ENCODE measurements at places on chromosomes 11 and 22.
A peak's percentile ranks its signal among the peaks of the same experiment; 100 is the strongest.

DNA sequence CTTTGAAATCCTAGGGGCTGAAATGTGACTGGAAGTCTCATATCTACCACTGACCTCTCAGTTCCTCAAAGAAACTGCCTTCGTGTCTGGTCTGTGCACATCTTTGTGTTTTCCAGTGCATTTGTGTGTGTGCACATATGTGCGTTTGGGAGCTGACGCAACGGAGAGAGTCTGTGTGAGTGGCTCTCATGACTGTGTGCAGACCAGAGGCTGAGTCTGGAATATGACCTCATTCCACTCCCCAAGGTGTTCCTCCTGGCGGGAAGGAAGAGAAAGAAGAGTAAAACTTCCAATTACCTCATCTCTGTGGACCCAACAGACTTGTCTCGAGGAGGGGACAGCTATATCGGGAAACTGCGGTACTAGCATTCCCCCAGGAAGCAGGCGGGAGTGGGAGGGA, 16.5 kb downstream of the TUB start:
- no peak for DNase-seq

GRCh38 chr11:62918531-62918930, 2.6 kb downstream of the CHRM1 start:
- no peak for DNase-seq

GRCh38 chr22:39965748-39966147, 5.6 kb downstream of the TMA7B start:
- DNase-seq, result no peak

- DNase-seq, result no peak
Observed at GRCh38 chr11:65427691-65428577, 5.3 kb downstream of the NEAT1 start.

DNA sequence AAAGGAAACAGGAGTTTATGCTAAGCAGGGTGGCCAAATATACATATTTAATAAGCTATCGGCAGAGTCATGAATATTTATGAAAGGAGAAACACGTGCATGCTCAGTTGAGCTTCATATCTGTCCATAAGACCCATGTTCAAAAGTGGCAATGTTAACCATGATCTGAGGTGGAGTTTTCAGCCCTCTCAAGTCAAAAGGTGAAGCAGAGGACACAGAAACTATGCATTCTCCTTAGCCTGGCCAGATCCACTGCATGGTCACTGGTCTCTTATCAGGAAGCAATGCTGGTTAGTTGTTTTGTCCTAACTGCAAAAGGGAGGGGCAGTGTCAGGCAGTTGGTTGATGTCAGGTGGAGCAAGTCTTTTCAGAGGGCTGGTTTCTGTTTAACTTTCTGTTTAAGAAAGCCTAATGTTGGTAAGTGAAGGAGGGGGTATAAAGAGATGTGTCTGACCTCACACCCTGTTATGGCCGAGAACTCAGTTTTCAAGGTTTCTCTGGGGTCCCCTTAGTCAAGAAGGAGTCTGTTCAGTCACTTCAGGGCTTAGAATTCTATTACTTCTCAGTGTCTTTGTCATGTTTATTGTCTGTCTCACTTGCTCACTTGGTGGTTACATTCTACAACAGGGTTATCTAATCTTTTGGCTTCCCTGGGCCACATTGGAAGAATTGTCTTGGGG, 5.5 kb upstream of the SELENOH start:
- no peak for DNase-seq

GRCh38 chr11:57274904-57275498, 38.0 kb upstream of the APLNR start:
- no peak for DNase-seq

GRCh38 chr11:84224042-84224441, 937.9 kb upstream of the CCDC90B start:
- DNase-seq, result no peak

DNA sequence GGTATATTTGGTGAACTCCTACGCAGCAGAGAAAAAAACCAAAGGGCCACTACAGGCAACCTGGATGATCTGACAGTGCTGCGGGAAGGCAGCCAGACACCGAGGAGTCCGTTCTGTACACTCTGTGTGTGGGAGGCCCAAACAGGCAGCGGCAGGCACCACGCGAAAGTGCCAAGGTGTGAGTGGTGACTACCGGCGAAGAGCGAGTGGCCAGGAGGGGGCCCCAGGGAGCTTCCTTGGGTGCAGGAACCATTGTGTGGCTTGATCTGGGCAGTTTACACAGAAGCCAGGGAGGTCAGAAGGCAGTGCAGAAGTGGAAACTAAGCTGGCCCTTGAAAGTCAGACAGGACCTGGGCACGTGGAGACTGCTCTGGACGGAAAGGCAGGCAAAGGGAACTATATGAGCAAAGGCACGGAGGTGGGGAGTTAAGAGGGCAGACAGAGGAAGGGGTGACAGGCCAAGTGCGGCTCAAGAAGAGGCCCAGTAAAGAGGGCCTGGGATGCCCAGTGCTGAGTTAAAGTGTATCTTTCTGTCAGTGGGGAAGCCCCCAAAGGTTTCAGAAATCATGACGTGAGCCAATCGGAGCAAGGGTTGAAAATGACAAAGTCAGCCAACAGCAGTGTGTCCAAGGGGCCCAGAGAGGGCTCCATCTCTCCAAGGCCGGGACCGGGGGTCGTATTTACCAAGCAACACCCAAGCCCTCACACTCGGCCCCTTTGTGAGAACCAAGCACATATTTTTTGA, 10.6 kb downstream of the TMEM184B start:
- DNase-seq, result peak; percentile 68

DNA sequence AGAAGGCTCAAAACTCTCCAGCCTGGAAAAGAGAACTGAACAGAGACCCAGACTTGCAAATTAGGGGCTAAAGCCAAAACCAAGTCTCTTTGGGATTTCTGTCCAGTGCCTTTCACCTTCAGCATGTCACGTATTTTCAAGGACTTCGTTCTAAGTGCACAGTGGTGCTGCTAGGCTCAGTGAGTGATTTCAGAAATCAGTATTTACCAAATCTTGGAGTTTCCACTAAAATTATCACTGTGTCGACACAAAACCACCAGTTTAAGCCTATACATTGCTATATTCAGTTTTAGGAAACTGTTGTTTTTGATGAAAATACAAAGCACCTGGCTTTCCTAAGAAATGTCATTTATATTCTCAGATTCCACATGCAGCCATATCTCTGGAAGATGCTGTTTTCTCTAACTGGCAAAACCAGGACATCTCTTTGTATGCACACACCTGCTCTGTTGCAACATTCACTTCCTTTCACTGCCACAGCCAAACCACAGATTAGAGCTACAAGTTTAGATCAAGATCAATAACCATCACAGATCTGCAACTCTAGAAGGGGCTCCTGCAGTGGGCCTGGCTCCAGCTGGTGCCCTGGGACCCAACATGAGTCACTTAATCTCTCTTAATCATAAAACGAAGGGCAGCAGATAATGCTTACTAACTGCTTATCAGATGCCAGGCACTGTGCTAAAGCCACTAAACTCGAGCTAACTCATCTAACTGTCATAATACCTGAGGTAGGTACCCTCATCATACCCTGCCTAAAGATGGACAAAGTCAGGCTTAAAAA, 22.3 kb downstream of the SMCO4 start:
- no peak for DNase-seq

- no peak for DNase-seq
Observed at GRCh38 chr11:1127664-1128162, 30.0 kb upstream of the MUC5AC start.

GRCh38 chr11:128467610-128468041, 119.7 kb downstream of the ETS1 start:
- DNase-seq, result no peak

DNA sequence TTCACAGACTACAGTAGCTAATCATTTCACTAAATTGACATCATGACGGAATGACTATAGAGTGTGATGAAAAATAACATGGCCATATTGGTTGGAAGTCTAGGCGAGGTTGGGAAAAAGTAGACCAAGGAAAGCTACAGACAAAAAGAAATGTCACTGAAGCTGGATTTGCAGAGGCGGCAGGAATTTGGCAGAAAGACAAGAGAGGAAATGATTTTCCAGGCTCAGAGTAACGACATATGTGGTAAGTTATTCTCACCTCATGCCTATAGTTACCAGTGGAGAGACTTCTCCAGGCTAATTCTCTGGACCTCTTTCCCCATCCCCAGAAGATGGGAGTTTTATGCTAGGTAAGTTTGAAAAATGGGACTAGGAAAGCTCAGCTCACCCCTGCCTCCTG, 1005.8 kb upstream of the CCDC90B start:
- no peak for DNase-seq

DNA sequence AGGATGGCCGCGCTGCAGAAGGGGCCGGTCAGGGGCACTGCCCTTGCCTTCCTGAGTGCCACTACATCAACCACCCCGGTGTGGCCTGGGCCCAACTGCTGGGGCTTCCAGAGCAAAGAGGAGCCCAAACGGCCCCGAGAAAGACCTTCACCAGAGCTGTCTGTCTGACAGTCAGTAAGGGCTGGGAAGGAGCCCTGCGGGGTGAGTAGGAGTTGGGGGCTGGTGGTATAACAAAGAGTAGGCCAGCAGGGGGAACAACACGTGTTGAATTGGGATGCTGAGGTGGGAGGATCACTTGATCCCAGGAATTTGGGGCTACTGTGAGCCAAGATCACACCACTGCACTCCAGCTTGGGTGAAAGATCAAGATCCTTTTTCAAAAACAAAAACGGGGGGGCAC, 3.9 kb downstream of the GSTT4 start:
- DNase-seq, result no peak

DNA sequence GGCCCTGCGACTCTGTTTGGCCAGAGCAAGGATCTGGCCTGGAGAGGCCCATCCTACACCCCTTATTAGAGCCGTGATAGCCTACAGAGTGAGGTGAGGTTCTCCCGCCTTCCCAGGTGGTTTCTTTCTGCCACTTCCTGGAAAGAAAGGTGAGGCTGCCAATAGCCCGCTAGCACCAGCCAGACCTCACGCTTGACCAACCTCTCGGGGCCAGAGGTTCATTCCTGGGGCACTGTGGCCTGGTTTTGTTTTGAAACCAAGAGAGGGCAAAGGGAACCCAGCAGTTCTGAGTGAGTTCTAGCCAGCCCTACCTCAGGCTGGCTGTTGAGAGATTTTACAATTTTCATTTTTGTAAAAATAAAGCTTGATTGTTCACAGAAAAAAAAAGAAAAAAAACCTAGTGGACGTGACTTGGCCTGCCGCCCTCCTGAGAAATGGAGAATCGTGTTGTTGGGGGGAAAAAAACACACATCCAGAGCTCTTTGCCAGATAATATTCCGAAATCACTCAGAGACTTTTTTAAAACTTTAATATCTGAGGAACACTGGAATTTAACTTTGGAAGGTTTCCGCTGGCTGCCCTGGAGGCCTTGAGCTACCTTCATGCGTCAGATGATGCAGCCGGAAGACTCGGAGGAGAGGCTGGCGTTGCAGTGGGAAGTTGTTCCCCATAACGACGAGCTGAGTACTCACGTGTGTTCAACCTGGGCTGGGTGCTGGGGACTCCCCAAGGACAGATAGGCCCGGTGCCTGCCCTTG, 84.5 kb downstream of the BCR start:
- no peak for DNase-seq

DNA sequence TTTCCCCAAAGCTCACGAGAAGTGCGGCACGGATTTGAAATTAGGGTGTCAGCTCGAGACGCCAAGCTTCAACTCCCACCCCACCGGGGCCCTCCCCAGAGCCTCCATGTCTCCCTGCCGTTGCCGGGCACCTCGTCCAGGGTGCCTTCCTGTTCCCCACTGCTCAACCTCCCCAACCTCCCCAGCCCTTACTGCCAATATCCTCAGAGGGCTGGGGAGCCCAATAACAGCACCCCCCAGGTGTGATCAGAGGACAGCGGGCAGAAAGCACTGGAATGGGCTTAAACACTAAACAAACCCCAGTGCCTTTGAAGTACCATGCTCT, 1336.4 kb downstream of the TBC1D22A start:
- peak; percentile 44 for DNase-seq

- DNase-seq, result no peak
Observed at GRCh38 chr22:29308148-29308790, 1.8 kb downstream of the GAS2L1 start.

DNA sequence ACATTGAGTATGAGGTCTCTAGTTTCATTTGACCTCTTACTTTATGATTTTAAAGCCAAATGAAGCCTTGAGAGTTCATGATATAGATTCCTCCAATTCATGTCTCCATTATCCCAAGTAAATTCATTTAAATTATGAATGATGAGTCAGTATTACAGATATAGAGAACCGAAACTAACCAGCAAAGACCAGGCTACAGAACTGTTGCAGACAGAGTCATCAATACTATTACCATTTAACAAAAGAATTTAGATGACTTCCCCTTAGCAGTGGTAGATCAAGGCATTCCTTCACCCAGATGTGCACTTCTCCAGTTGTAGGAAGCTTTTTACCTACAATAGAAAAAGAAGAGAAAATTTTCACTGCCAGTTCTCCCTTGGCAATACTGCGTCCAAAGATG, 11.8 kb upstream of the CCDC89 start:
- no peak for DNase-seq

DNA sequence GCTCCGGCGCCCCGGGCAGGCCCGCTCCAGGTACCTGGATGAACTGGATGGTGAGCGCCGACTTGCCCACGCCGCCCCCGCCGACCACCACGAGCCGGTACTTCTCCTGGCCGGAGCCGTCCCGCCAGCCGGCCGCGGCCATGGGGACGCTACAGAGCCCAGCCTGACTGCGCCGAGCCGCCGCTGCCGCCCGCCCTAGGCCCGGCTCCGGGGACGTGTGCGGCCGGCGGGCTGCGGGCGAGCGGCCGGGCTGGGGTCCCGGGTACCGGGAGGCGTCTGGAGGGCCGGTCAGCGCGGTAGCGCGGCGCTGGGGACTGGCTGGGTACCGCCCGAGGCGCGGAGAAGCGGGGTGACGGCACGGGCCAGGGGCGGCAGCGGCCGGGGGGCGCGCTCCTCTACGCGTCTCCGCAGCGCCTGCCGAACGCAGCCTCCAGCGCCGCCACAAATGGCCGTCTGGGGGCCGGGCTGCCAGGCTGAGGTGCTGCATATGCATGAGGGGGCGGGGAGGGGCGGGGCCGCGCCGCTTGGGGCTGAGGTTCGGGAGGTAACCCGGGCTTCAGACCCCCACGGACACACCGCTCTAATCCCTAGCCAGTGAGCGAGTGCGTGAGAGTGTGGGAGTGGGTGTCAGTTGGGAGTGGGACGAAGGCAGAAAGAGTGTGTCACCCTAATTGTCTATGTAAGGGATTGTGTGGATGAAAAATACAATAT, at the start of gene RRAS2:
Gene RRAS2 (minus strand): TSS at position 455 of the 711 bp plus-strand sequence. CDS start 313 bp downstream, at position 142.
- DNase-seq, result peak; percentile 87

GRCh38 chr11:77030834-77031414, 3.3 kb upstream of the B3GNT6 start:
- DNase-seq, result no peak

DNA sequence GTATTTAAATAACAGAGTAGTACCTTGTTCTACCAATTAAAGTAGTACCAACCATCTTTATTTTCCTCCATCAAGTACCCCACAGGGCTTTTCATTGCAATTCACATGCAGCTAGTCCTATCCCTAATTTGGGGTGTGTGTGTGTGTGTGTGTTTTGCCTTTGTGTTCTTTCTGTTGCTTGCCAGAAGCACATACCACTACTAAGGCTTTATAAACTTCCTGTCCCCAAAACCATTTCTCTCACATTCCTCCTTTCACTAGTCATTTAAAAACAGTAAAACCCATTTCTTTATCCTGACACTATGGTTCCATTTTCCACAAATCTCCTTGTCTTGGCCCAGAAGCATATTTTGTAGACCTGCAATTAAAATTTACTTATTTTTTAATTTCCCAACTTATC, 54.6 kb downstream of the SLC36A4 start:
- DNase-seq, result no peak

Data from germinal center (tissue), 1 donor.